ENCODE measurements at places on chromosomes 2 and 18. TPM values are rescaled to one million over a fixed set of nuclear protein-coding genes. Genes with fewer than 3 reads are reported as not detected.

- no peak for DNase-seq
Measured at GRCh38 chr18:10822456-10822855, 296.6 kb downstream of the NAPG start.

- no peak for DNase-seq
Measured at GRCh38 chr18:48460929-48461583, 51.9 kb upstream of the ZBTB7C start.

DNA sequence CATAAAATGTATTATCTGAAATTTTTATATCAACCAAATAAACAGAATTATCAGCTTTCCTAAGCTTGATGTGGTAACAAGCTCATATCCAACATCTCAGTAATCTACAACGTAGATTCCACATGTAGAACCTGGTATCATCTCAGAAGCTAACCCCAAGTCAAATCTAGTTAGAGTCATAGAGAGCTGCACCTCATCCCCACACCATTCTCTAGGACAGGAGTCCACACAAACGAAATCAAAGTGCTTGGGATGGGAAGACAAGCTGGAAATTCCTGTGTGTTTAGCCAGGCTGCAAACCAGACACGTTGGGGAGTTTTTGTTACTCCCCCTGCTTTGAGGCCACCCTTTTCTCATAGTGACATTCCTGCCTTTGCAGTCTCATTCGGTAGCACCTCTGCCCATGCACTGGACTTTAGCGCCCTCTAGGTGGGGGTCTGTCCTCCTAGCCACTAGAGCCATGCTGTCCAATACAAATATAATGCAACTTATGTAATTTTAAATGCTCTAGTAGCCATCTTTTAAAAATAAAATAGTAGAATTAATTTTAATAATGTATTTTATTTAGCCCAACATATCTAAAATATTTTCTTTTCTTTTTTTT, 28.1 kb upstream of the SATB2 start:
- no peak for DNase-seq

- DNase-seq: no peak
Measured at GRCh38 chr2:110993557-110994231, 127.0 kb upstream of the BCL2L11 start.

Gene KCNE4
- 1.5 TPM for total RNA-seq

GRCh38 chr2:26976237-26976636, 5.8 kb downstream of the MAPRE3 start:
- DNase-seq: peak; percentile 37
